Mesenchymal stem cell (in vitro differentiated cells and primary cell): ENCODE measurements at places on chromosomes 6 and 20.

DNA sequence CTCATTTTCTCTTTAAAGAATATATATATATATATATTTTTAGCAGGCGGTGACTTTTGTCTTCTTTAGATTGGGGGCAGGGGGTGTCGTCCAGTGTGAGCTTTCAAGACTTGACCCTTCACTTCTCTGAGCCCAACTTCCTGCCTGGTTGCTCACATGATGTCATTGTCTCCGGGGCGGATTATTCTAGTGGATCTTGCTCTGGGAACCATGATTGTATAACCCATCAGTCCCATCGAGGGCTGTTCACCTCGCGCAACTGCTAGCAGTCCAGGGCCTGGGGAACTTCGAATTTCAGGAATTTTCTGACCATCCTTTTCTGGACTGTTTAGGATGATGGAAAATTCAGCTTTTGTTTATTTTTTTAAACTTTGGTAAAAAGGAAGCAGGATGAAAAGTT is 1.0 kb downstream of the IGF2R start:
- DNase-seq, result peak; percentile 94

DNA sequence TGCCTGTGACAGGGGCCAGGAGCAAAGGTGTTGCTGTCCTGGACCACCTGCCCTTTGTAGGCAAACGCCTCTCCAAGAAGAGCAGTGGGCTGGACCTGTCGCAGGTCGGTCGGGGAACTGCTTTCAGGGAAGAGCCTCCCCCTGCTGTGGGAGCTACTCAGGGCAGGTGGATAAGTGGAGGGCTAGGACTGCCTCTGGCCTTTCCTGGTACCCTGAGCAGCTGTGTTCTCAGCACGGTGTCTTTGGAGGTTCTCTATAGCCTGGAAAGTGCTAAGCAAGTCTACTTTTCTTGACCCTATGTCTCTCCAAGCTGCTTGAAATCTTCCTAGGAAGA is 35.0 kb downstream of the BPIFB1 start:
- DNase-seq, result no peak

DNA sequence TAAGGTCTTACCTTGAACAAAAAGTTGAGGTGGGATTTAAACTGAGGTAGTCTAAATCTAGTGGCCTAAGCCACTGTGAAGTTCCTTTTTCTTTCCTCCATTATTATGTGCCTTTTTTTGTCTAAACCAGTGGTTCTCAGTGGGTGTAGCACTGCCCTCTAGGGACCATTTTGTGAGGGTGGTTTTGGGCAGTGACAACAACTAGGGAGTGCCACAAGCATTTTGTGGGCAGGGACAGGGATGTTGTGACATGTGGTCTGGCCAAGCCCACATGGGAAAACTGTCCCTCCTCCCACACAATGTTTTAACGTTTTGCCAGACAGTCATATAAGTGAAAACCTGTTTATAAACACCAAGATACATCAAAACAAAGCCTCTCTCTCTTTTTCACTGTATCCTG is 899.4 kb upstream of the FLRT3 start:
- peak; percentile 60 for DNase-seq

- DNase-seq, result peak; percentile 84
Observed at GRCh38 chr6:116386581-116387299, 16.0 kb downstream of the DSE start.

DNA sequence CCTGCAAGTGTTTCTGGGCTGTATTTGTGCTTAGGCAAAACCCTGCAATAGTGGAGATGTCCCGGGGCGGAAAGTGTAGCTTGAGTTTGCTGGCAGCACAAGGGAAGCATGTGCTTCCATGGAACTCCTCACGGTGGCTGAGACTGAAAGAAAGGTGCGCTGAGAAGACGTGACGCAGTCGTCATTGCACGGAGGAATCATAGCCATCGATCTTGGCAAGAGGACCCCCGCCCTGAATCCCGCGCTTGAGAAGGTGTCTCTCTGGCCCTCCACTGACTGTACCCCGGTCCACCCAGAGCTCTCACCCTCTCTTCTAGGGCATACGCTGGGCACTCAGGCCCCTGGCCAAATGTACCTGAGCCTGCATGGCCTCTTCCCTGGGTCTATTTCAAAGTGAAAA is 1081.8 kb upstream of the DEFB115 start:
- no peak for DNase-seq

- DNase-seq, result no peak
Observed at GRCh38 chr6:39079197-39080125, 30.9 kb downstream of the GLP1R start.
